Activated T-cell treated with anti-CD3 and anti-CD28 coated beads for 4 hours (primary cell): ENCODE measurements at places on chromosomes 12 and 14.

DNA sequence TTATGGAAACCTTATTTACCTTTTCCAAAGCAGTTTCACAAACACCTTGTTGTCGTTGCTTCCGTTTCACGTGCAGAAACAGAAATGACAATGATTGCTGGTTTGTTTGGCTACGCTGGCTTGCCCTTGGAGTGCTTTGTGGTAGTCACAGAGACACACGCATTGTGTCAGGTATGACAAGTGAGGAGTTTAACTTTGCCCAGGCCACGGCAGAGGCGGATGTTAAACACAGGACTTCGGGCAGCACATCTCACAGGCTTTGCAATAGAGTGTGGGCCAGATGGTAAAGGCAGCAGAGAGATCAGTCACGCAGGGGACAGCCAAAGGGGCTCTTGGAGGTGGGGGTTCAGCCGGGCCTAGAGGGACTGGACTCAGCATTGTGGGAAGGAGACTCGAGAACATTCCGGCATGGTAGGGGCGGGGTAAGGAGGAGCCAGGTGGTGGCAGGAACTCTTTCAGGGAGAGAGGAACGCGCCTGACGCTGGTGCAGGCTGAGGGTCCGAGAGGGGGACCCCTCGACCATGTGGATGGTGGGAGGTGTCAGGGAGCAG, 59.8 kb upstream of the KCNA1 start:
- DNase-seq, result no peak

DNA sequence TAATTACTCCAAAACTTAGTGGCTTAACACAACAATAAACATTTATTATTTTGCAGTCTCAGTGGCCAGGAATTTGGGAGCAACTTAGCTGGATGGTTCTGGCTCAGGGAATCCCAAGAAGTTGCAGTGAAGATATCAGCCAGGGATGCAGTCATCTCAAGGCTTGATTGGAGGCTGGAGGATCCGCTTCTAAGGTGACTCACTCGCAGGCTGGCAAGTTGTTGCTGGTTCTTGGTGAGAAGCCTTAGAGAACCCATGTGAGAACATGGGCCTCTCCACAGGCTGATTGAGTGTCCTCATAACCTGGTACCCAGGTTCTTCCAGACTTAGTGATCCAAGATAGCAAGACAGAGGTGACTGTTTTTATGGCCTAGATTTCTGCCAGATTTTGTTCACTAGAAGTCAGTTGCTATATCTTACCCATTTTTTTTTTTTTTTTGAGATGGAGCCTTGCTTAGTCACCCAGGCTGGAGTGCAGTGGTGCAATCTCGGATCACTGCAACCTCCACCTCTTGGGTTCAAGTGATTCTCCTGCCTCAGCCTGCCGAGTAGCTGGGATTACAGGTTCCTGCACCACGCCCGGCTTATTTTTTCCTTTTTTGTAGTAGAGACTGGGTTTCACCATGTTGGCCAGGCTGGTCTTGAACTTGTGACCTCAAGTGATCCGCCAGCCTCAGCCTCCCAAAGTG, 32.5 kb downstream of the BRMS1L start:
- DNase-seq, result no peak

- no peak for DNase-seq
Measured at GRCh38 chr12:79006306-79006705, 141.7 kb downstream of the SYT1 start.

DNA sequence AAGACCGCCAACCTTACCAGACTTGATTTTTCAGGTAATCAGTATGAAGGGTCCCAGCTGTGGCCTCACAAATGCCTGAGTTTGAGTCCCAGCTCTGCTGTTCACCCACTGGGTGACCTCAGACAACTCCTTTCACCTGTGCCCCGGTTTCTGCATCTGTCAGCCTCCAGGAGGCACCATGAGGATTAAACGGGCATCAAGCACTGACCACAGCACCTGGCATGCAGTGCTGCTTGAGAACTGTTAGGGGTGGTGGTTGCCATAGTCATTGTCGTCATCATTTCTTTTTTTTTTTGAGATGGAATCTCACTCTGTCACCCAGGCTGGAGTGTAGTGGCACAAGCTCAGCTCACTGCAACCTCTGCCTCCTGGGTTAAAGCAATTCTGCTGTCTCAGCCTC, 57.9 kb downstream of the PHETA1 start:
- DNase-seq, result no peak

DNA sequence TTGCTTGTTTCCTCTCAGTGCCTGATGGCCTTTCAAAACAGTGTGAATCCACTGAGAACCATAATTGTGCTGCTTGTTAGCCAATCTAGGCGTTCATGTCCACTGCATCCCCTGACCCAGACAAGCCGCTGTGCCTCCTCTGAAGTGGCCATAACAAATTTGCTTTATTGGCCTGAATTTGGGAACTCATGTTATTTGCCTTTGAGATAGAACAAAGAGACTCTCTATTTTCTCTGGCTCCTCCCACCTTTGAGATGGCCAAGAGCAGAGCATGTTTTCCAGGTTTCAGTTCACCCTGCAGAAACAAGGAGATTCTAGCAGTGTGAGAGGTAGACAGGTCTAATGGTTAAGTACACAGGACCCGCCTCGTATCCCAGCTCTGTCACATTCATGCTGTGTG, 723.9 kb downstream of the MED13L start:
- no peak for DNase-seq
